Activated CD4-positive, alpha-beta T cell treated with anti-CD3 and anti-CD28 coated beads for 1 hour (primary cell): ENCODE measurements at places on chromosomes 12 and 14.

DNA sequence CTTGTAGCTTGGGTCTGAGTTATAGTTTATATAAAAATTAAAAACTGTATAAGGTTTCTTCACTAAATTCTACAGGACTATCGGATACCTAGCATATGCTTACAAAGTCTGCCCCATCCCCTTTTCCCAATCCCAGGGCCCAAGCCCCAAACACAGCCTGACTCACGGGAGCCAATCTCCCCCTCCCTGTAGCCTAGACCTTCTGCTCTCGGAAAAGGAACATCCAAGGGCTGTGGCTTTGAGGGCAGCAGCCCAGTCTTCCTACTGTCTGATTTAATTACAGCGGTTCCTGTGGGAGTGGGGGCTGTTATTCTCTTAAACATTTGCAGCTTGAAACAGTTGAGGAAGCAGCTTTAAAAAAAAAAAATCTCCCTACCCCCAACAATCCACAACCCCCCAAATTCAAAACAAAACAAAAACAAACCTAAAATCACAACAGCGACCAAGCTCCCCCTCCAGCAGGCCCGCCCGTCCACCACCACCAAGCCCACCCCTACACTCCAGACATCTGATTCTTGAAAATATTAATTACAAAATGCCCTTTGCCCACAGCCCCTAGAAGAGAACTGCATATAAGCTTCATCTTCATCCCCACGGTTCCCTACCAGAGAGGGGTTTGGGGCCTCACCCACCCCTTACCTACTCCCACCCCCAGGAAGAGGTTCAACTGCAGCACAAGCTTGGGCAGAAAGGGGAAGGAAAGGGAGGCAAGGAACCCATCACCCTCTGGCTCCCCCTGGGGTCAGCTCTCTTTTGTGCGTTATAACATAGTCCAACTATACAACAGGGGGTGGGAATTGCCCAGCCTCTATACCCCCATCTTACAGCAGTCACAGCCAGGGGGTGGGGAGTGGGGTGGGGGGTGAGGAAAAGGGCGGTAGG lies 1.1 kb upstream of the PRKAG1 start:
- no peak for DNase-seq

DNA sequence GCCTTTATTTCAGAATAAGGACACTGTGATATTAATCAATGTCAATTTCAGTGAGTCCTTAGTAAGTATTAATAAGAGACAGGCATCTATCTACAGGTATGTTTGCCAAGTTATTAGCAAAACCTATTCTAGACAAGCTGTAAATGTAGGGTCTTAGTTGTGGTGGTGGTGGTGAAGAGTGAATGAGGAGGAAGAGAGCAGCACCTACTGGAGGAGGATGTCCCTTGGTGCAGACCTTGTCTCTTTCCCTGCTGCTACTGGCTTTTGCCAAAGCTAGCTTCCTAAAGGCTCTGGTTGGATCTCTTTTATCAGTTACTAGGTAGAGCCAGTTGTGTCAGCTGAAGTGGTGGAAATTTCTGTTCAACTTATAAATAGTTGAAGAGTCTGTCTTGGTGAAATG lies 304.8 kb upstream of the ATP2B1 start:
- no peak for DNase-seq

GRCh38 chr12:40742041-40742440 lies 49.8 kb downstream of the CNTN1 start:
- no peak for DNase-seq

GRCh38 chr14:54226558-54226957 lies 170.2 kb upstream of the CDKN3 start:
- no peak for DNase-seq

DNA sequence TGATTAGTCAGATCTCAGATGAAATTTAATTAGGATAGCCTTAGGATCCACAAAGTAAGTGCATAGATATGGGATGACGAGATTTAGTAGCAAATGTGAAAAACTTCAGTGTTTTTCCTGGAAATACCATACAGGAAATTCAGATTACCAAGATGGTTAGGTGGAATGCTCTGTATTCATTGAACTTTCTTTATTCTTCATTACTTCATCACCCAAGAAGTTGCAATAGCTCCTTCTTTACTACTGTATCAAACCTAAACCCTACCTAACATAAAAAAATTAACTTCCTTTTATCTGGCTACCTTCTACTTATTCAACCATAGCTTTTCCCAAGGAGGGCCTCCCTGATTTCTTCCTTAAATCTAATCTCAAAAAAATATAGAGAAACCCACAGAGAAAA lies 100.4 kb downstream of the TTC6 start:
- DNase-seq, result no peak

DNA sequence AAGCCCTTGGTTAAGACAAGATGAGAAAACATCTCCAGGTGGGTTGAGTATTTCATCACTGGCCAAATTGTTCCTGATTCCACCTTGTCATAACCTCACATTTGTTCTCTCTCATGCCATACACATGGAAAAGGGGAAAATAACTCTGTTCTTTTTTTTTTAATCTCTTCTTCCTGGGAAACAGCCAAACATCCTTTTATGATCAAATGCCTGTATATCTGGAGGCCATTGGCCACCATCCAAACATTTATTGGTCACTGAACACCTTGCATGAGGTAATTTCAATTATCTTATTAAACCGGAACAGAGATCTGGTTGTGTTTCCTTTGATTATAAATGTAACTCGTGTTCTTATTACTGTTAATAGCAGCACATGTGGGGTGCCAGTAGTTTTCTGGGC lies 469.6 kb downstream of the NPAS3 start:
- DNase-seq, result no peak

GRCh38 chr14:53001787-53002378 lies 51.0 kb upstream of the FERMT2 start:
- DNase-seq, result no peak
